ENCODE measurements at places on chromosomes 3 and 15.

DNA sequence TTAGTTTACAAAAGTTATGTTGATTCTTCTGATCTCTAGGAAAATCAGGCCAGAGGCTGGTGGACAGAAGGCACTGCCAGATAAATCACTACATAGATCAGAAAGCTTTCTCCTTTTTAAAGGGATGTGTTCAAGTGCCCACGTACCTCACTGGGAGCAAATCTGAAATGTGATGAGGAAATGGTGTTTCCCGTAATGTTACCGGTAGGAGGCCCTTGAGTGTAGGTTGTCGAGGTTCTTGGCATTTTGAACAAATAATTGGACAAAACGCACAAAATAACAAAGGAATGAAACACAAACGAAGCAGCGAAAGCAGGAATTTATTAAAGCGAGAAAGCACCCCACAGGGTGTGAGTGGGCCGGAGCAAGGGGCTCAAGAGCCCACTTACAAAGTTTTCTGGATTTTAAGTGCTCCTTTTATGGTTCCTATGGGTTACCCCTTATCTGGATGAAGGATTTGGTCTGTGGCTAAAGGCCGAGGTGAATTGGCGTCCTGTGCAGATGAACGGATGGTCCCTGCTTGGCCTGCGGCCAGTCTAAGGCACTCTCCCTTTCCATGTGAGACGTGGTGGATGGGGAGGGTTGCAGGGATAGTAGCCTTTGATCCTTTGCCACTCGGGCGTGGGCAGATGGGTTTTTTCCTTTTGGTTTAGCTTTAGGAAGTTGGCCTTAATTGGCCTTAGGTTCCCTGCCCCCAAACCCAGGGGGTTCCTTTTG is 1.0 kb downstream of the SNX1 start:
- no peak for DNase-seq

DNA sequence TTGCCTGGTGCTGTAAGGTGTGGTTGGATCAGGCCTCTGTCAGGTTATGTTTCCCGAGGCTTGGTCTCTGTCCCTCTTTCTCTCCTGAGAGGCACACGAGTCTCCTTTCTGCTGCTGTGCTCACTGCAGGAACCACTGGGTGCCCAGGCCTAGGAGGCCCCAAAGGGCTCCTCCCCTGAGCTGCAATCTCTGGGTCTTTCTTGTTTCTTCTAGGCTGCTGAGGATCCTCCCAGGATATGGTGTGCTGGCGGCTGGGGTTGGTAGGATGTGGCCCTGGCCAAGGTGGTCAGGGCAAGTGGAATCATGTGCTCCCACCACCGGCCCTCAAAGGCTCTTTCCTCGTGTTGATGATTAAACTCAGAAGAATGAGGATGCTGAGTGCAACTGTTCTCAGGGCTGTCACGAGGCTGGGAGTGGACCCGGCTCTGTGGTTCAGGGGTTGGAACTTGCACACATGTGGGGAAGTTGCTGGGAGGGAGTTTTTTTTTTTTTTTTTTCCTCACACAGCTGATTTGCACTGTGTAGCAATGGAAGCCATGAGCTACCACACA is 43.6 kb upstream of the CTSH start:
- peak; percentile 63 for DNase-seq

DNA sequence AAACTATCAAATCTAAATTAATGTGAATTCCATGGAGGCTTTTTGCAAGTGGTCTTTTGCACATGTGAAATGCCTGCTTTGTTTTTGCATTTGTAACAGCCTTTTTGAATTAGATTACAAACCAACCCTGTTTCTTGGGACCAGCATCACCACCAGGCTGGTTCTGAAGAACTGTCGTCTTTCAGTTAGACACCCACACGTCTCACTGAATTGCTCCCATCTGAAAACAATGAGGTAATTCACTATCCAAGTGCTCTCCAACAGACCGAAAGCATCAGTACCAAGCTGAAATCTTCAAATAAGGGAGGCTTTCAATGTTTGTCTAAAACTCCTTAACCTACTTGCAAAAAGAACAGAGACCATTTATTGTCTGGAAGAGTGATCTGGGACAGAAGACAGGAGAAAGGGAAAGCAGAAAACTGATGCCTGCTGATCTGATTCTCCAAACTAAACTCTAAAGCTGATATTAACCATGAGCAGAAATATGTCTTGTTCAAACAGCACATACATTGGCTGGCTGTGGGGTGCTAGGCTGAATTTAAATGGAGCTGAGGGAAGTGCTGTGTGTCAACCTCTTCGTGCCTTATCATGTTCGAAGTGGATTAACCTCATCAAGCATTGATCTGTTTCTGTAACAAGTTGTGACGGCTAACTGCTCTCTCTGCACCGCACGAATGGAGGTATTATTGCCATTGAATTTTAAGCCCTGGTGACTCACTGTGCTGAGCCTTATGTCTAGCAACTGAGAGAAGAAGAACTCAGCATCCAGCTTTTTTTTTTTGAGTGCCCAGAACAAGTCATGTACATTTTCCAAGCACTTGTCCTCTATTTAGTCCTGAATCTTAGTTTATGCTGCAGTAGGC is 213.7 kb upstream of the P2RY1 start:
- DNase-seq, result no peak

DNA sequence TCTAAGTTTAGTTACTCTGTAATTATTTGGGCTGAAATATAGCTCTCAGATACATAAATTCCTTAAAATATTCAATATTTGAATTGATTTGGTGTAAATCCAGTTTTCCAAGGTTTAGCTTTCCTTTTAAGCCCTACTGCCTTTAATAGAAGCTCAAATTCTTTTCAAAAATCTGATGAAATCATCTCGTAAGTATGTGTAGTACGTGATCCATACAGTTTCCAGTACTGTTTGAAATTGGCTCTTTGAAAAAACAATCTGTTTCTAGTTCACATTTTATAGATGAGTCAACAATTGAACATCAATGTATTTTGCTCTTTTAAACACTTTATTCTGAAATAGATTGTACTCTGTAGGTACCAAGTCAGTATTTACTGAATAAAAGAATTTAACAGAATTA is 84.2 kb downstream of the LRRC49 start:
- DNase-seq, result no peak

DNA sequence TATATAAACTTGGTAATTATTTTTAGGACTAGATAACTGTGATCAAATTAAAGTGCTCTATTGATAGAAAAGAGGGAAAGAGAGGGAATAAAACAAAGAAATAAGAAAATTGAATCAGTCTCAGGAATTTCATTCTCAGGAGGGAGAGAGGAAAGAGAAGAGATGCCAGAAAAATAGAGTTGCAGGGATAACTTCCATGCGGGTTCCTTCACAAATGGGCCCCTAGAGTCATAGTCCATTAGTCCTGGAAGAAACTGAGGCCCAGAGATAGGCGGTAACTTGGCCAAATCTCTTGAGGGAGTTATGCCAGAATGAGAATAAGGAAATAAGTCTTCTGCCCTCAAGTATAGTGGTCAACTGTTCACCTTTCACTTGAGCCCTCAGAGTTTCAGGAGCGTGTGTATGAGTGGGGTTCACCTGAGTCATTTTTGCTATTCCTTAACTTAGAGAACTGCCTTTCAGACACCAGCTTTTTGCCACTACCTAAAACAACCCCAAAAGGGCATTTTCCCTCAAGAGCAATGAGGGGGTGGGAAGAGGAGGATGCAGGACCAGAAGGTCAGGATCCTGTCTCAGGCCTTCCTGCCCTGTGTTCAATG is 192.6 kb downstream of the MEX3B start:
- no peak for DNase-seq

- no peak for DNase-seq
Measured at GRCh38 chr3:14947100-14947885, at the start of gene NR2C2. Gene NR2C2, plus strand, starts transcription at chr3:14947583. Its CDS starts 56,332 bp downstream, at chr3:15003915.

Measured in GM12878 (cell line).